ENCODE measurements at places on chromosomes 6 and 20.

- no peak for DNase-seq
Measured at GRCh38 chr6:7151381-7151780, 43.6 kb downstream of the RREB1 start.

DNA sequence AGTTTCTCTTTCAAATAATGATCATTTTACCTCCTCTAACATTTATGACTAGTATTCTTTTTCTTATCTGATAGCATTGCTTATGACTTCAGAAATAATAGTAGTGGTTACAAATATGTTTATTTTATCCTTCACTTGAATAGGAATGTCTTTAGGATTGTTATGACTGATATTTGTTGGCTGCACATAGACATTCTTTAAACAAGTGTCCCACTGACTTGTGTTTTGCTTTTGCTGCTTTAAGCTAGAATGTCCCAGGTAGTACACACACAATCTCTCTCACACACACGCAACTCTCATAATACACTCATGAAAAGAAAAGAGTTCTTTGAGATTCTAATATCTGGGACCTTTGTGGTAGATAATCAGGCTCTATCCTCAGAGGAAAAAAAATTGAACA lies 21.6 kb downstream of the KIAA1586 start:
- no peak for DNase-seq

DNA sequence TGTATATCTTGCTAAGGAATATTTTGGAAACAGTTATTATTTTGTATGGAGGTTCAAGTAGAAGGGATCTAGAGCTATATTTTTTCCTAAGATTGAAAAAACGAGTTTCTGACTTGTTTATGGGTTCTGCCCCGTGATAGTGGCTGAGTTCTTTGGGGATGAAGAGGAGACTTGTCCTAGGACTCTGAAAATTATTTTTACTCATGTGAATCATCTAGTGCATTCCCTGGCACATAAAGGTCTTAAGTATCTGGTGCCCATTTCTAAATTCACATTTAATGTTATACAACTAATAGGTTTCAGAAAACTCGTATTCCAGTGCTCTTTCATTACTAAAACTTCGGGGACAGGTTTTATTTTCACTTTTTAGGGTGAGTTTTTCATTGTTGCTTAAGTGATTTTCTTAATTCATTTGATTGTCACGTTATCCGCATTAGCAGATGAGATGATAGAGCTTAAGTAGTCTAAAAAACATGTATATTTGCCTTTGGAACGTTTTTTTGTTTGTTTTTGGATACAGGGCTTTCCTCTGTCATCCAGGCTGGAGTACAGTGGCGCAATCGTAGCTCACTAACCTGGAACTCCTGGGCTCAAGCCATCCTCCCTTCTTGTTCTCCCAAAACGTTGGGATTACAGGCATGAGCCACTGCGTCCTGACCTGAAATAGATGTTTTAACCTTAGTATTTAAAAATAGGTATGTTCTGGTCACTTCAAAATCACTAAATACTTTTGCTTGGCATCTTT lies 2.1 kb downstream of the NFYA start:
- no peak for DNase-seq

DNA sequence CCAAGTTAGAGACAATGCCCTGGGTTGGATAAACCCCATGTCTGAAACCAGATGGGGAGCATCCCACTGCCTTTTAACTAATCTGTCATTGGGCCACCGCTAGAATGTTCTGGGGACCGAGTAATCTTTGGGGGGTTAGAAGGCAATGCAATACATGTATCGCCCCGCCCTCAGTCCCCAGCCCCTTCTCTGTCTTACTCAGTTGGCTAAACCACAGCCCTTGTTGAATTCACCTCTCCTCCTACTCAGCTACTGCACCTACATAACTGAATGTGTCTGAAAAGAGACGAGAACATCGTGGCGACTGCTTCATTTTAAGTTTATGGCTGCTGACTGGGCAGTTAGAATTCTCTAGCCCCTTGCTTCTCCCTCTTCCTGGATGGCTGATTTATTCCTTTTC lies 15.1 kb upstream of the CCR6 start:
- no peak for DNase-seq

DNA sequence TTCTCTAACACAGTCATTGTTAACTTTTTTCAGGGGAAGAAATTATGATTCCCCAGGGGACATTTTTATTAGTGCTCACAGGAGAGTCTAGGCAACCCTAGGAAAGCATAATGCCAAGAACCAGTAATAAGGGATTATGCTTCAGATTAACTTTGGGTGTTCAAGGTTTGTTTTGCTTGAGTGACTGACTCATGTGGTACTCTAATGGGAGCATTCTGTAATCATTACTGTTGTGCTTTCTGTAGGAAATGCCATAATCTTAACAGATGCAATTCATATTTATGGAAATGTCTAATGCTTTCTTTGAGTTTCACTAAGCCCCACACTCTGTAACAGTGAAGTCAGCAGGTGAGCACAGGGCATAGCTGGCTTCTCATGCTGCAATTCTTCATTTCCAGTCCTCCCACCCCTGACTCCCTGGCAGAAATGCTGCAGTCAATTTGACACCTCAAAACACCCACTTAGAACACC lies 263.4 kb upstream of the MAN1A1 start:
- DNase-seq, result no peak

DNA sequence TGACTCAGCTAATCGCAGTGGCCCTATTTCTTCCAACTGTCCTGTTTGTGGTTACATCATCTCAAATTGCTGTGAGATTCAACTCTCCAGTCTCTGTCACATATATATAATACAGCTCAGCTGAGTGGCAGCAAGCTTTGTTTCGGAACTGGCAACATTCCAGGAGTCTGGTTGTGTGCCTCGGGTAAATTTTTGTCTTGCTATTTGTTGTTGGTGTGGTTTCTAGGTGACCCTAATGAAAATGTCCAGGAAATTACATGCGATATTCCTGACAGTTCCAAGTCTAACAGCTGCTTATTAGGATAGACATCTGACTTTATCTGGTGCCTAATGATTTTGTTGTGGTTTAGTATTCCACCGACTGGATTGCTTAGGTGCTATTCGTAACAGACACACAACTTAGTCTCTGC lies 581.8 kb downstream of the CD109 start:
- DNase-seq, result no peak

DNA sequence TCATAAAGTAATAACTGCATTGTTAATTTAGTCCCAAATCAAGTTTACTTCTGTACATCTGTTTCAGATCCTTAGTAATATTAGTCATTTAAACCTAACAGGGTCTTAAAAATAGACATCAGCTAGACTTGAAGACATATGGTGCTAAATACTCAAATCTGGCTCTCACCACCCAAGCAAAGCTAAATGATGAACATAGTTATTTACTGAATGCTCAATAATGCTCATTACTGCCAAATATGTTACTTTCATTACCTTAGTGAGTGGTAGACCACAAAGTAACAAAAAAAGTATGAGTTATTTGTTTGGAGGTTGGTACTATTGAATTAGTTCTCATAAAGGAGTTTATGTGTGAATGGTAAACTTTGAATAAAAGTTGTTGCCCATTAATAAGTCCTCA lies 502.1 kb downstream of the PKHD1 start:
- DNase-seq, result no peak

DNA sequence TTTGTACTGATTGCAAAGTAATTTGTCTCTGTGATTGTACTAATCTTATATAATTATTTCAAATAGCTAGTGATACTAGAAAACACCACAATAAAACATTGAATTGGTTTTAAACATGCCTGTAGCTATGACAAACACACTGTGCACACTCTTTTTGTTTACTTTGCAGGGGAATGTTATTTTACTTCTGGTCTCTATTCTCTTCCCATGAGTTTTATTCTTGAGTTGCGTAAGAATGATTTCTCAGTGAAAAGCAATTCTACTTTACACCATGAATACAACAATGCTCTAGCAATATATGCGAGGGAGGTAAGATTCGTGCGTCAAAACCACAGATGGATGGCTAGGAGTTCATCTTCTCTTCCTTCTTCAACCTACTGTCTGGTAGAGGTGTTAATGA lies 68.4 kb upstream of the PHACTR1 start:
- no peak for DNase-seq

DNA sequence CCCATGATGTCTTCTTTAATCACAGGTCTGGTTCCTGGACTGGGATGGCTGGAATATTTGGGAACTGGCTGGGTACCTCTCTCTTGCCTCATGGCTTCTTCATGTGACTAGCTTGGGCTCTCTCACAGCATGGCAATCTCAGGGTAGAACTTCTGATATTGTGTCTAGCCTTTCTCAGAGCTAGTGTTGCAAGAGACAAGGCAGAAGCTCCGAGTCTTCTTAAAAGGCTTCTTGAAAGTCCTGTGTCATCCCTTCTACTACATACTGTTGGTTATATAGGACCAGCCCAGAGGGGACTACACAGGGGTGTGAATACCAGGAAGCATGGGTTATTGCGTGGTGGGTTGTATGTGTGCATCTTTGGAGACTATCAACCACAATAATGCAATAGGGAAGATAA lies 23.3 kb downstream of the BCAS1 start:
- no peak for DNase-seq

DNA sequence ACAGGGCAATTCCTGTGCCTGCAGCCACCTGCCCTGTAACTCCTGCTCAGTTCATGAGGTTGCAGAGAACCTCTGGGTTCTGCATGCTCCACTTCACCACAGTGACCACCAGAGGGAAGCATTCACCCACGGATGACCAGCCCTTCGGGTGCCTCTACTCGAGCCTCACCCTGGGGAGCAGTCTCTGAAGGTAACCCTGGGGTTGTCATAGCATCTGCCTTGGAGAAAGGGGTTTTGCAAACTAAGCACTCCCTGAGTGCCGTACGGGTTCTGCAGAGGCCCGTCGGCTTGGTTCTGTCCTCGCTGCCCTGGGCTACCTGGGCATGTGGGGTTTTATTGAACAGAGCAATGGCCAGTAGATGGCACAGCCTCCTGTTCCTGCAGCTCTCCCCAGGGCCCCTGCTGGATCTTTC lies 10.2 kb upstream of the CST5 start:
- peak; percentile 33 for DNase-seq

DNA sequence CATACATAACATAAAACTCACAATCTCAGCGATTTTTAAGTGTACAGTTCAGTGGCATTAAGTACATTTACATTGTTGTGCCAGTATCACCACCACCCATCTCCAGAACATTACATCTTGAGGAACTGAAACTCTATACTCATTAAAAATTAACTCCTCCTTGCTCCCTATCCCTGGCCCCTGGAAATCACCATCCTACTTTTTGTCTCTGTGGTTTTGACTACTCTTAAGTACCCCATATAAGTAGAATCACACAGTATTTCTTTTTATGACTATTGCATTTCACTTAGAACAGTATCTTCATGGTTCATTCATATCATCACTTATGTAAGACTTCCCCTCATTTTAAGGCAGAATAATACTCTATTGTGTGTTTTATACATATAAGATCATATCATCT lies 1108.1 kb downstream of the GRIK2 start:
- DNase-seq, result no peak

- no peak for DNase-seq
Measured at GRCh38 chr6:169527306-169527705, 174.5 kb downstream of the WDR27 start.

DNA sequence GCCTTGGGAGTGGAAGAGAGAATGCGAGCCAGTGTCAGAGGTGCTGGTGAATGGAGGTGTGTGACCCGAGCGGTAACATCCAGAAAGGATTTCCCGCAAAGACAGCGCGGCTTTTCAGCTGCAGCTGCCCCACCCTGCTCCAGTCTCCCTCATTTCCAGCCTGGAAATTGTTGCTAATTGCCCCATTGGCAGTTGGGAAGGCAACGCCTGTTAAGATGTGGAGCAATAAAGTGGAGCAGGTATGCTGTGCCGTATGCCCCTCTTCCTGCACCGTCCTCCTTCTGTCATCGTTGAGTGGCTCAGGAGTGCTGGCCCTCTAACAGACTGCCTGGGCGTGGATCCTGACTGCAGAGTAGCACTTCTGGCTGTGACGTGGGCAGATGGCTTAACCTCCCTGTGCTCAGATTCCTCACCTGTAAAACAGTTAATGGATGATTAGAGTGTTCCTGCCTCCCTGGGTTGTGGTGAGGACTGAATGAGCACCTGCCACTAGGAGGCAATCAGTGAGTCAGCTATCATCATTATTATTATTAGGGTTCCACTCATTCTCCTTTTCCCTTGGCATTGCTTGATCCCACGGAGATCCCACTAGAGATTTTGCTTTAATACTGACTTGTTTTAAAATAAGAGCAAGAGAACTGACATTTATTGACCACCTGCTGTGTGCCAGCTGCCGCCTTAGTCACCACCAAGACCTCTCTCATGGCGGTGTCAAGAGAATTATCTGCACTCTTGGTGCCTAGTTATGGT lies 11.7 kb downstream of the ARFGEF2 start:
- DNase-seq, result no peak

GRCh38 chr6:167113047-167113754 lies 9.7 kb upstream of the CCR6 start:
- DNase-seq, result no peak

GRCh38 chr6:78615430-78615904 lies 251.9 kb upstream of the IRAK1BP1 start:
- no peak for DNase-seq

DNA sequence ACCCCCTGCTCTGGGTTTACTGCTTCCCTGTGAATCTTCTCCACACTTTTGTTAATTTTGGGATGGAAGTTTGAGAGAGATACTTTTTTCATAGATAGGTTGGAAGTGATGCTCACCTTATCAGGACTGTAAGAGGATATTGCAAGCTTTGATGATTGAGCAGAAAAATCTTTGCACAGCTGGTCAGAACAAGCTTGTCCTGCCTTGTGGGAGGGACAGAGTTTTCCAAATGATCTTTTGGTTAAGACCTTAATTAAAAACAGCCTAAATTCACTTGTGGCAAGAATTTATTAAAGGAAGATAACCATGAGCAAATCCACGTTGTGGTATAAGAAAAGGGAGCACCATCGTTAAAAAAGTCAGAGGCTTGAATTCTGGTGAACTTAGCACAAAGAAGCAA lies 32.2 kb downstream of the E2F3 start:
- DNase-seq, result no peak

DNA sequence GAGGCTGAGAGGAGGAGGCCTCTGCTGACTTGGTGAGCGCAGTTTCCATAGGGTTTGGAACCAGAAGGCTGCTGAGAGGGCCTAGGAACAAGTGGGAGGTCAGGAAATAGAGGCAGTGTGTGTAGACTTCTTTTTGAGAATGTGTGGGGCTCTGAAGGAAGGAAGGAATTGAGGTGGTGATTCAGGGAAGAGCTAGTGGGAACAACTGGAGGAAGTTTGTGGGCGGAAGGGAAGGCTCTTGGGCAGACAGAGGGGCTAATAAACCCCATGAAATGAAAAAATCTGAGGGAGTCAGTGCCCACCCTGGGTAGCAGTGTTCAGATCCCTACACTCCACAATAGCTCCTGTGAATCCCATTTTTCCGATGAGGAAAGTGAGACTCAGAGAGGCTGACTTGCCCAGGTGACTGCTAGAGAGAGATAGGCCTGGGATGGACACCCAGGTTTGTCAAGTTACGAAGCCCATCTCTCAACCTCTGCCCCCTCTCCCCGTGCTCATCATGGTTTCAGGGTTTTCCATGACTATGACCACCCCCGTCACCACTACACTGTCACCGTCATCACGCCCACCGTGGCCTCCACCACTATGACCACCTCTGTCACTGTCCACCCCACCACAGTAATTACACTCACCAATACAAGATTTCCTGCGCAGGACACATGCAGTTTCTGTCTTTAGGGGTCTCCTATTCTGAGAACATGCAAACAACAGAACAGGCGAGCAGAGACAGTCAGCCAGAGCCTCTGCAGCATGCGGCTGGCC lies 106.4 kb downstream of the MRPL14 start:
- no peak for DNase-seq
